ENCODE measurements at places on chromosomes 5 and 9. TPM values are rescaled to one million over a fixed set of nuclear protein-coding genes. Genes with fewer than 3 reads are reported as not detected.

C8G gene
- 2.0 TPM for total RNA-seq

HSD17B3 gene
- 6.6 TPM for total RNA-seq

GPR151 gene
- 0.68 TPM for total RNA-seq

SCGB3A2 gene
- total RNA-seq: not detected

ELOVL7 gene
- total RNA-seq: 23.3 TPM

GHR gene
- total RNA-seq: 8.0 TPM

SPAAR gene
- total RNA-seq: 5.8 TPM

PCDHA6 gene
- total RNA-seq: 6.8 TPM

PCDHGA3 gene
- total RNA-seq: 9.1 TPM

CAMK4 gene
- total RNA-seq: 44.4 TPM

IFNA1 gene
- not detected for total RNA-seq

GLIPR2 gene
- total RNA-seq: 19.7 TPM

SEC16A gene
- 62.7 TPM for total RNA-seq

PJA2 gene
- total RNA-seq: 272 TPM

ANKRD34B gene
- total RNA-seq: 0.67 TPM

SLC4A9 gene
- 1.0 TPM for total RNA-seq

HINT1 gene
- total RNA-seq: 166 TPM

SAPCD2 gene
- 5.0 TPM for total RNA-seq

PDE6A gene
- 0.10 TPM for total RNA-seq

PDE4D gene
- total RNA-seq: 127 TPM

NUTM2F gene
- total RNA-seq: not detected

CDHR2 gene
- 5.4 TPM for total RNA-seq

SLC34A1 gene
- total RNA-seq: not detected

FCN1 gene
- 1.0 TPM for total RNA-seq

PCDHB4 gene
- 10.8 TPM for total RNA-seq

C1QTNF3 gene
- total RNA-seq: 12.7 TPM

TLX3 gene
- total RNA-seq: not detected

GM2A gene
- total RNA-seq: 59.1 TPM

SPATA31A3 gene
- not detected for total RNA-seq

GPRIN1 gene
- 47.8 TPM for total RNA-seq

ATP10B gene
- total RNA-seq: 19.1 TPM

IFNK gene
- total RNA-seq: not detected

TIMD4 gene
- 0.49 TPM for total RNA-seq

SHOC1 gene
- not detected for total RNA-seq

ADAMTS16 gene
- total RNA-seq: 6.2 TPM

LRSAM1 gene
- total RNA-seq: 47.5 TPM

PCSK5 gene
- 10.7 TPM for total RNA-seq

PDCD1LG2 gene
- 0.70 TPM for total RNA-seq

MARCOL gene
- not detected for total RNA-seq

SMIM33 gene
- total RNA-seq: not detected

DDX41 gene
- total RNA-seq: 102 TPM

RNF14 gene
- 92.5 TPM for total RNA-seq

CNTFR gene
- 56.6 TPM for total RNA-seq

MYMK gene
- not detected for total RNA-seq

RGS14 gene
- 33.6 TPM for total RNA-seq

DRD1 gene
- 13.4 TPM for total RNA-seq

CYSRT1 gene
- total RNA-seq: 1.4 TPM

FYB1 gene
- total RNA-seq: 7.7 TPM

TRIM7 gene
- 4.5 TPM for total RNA-seq

PCDHGA2 gene
- total RNA-seq: 4.1 TPM

ANKRD20A1 gene
- 57.0 TPM for total RNA-seq

KLHL9 gene
- total RNA-seq: 25.3 TPM

FABP6 gene
- total RNA-seq: 5.7 TPM

OLFM1 gene
- total RNA-seq: 804 TPM

ADAMTS19 gene
- 9.3 TPM for total RNA-seq

QRFP gene
- total RNA-seq: not detected

FGD3 gene
- 1.5 TPM for total RNA-seq

Measured in dorsolateral prefrontal cortex (tissue), 122 donors.